ENCODE measurements at places on chromosomes 12 and 14.

DNA sequence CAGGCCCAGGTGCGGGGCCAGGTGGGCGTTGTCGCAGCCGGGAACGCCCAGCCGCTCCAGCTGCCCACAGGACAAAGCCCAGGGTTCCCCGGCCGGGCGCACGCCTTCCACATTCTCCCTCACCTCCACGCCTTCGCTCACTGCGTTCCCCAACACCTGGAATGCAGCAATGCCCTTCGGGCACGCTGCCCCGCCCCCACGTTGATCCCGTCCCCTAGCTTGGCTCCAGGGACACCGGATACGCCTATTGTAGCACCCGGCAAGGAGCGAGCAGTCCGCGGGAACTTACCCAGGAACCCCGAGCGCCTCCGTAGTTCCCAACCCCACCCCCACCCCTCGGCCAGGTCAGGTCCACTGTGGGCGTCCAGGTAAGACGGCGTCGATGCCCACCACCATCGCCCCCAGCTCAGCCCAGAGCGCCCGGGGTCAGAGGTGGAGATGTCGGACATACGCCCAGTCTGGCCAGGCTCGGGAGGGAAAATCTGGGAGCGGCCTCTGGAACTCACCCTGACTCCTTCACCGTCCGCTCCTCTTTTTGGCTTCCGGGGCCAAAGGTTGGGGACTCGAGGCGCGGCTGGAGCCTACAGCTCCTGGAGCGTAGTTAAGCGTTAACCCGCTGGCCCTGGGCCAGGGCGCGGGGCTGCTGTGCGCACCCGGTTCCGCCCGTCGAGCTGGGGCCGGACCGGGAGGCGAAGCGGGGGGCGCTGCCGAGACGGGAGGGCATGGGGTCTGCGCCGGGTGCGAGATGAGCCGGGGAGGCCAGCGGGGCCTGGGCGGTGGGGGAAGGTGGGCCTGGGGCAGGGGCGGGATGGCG lies 594 bp upstream of the CEP170B start:
- peak; percentile 44 for DNase-seq

DNA sequence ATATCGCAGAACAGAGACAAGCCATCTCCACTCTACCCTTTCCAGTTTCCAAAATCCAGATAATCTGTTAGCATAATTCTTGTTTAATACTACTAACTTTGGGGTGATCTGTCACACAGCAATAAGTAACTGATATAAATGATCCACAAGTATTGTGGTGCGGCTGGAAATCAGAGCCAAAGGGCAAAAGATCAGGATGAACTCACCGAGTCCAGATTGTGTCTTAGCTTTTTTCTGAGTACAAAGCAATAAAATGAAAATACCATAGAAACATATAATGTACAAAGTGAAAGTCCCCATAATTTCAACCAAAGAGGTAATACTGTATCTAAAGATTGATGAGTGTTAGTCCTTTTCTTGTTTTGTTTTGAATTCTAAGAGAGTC lies 17.4 kb downstream of the HECTD1 start:
- no peak for DNase-seq

DNA sequence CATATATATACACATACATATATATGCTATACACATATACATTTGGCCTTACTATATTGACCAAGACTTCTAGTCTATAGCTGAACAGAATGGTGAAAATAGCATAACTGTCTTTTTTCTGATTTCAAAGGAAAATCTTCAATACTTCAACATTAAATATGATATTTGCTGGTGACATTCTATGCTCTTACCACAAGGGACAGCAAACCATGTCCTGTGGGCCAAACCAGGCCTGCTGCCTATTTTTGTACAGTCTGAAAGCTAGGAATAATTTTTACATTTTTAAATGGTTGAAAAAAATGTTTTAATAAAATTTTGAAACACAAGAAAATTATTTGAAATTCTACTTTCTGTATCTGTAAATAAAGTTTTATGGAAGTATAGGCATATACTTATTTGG lies 63.6 kb downstream of the EML5 start:
- DNase-seq = no peak

DNA sequence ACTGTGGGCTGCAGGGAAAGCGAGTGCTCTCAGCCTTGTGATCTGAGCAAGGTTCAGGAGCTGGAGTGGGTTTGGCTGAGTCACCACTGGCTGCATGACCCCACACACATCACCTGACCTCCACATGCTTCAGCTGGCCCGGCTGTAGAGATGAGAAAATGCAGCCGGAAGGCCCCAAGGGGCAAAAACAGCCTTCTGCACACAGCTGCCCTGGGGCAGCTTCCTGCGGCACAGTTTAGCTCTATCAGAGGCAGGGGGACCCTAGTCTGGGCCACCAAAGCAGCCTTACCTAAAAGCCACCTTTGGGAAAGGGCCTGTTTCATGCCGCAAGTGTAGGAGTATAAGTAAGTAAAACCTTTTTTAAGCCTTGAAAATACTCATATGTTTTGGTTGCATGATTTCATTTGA lies 123.3 kb downstream of the SSPN start:
- DNase-seq = peak; percentile 75

Measured in suppressor macrophage treated with lipopolysaccharide for 1 hour (primary cell).